Cerebellar cortex (tissue), 1 donor: ENCODE measurements at places on chromosomes 16 and 17.

DNA sequence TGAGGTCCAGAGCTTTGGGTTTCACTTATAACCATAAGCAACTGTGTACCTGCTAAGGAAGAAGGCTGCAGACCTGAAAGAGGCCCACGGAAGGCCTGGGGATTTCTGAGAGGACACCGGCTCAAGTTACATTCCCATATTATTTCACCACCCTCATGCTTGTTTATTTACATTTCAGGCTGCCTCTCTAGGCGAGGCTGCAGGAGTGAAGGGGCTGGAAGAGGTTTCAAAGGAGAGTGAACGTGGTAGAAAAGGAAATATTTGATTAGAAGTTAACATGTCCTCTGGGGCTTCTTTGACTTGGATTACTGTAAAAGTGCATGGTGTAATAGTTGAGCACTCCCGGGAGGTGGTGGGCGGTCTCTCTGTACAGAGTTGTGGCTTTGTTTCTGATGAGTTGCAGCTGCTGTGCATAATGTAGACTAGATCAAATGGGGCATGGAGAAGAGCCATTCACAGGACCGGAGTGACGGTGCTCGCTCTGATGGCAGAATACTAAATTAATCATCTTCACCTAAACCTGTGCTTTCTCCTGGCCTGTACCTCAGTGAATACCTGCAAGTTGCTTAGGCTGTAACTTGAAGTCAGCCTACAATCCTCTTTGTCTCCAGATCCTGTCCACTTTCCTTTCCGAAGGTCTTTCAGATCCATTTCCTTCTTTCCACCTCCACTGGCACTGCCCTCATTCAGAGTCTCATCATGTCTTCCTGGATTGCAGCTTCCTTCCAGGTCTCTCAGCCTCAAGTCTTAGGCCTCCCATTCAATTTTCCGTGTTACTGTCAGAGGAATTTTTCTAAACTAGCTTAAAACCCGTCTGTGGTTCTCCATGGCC, 1.9 kb upstream of the CPD start:
- DNase-seq = no peak

- DNase-seq = no peak
Measured at GRCh38 chr17:63491977-63492618, 15.2 kb downstream of the ACE start.

- no peak for DNase-seq
Measured at GRCh38 chr16:51184702-51185433, 33.8 kb upstream of the SALL1 start.

- DNase-seq = no peak
Measured at GRCh38 chr16:67149276-67150046, 1.3 kb downstream of the B3GNT9 start.

GRCh38 chr17:70295329-70295728, 126.0 kb downstream of the KCNJ2 start:
- no peak for DNase-seq

- DNase-seq = peak; percentile 53
Measured at GRCh38 chr17:68539548-68540467, 27.6 kb downstream of the PRKAR1A start.

DNA sequence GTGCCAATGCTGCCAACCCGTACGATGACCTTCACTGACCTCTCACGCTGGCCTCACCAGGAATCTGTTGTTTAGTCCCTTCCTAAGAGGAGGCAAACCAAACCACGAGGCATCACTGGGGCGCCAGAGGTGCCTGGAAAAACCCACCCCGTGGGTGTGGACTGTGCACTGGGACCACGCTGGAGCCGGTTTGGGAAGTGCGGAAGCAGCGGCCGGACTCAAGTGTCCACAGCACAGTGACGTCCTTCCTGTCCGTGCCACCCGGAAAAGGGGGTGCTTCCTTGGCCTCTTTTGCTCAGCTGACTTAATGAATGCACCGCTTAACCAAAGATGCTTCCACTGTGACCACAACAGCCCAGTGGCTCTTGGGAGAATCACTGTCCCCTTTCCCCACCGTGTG, 9.0 kb upstream of the KIF19 start:
- DNase-seq = no peak

DNA sequence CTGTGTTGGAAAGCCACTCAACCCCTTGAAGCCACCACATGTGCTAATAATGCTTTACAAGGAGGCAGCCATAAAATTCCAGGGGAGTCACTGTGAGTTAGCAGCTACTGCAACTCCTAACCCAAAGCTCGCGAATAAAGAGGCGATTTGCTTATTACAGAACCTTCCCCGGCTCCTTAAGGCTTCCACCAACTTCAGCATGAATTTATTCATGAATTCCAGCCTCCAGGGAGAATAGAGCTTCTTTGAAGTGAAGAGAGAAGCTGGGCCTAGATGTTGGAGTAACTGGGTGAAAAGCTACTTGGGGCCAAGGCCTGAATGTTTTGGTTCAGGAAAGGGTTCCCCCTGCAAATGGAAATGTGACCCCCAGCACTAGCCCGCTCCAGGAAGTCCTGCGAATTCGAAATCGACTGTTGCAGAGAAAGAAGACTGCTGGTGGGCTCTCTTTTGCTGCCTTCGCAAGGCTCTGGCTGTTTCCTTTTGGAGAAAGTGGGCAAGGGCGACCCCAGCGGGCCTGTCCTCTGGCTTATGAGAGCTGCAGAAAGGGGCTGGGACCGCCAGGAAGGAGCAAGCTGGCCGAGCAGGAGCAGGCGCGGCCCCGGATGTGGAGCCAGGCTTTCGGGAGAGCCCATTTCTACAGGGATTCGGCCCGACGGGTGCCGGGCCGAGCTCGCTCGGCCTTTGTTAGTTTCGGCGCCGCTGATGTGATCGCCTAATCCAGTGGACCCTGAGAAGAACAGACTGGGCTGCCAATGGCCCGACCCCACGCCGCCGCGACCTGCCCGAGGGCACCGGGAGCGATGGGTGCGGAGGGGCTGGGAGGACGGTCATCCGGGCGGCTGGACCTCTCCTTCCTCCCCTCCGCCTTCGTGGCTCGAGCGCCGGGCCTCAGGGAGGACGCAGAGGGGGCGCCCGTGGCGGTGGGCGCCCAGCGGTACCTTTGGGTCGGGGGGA, 7.6 kb downstream of the CBX8 start:
- DNase-seq = no peak

DNA sequence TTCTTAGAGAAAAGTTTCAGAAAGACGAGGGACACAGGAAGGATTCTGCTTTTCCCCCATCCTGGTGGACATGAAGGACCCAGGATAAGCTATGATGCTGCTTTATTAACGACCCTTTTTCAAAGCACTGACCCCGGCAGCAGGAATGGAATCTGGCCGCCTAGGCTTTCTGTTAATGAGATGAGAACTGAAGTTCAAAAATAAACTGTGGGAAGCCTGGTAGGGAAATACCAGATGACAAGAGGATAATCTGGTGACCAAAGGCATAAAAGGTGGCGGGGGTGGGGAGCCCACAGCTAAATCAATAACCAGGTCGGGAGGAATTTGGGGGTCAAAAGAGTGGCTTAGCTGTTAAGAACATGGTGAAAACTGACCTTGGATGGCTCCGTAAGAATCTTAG, 171.0 kb downstream of the XYLT1 start:
- no peak for DNase-seq

GRCh38 chr16:18811925-18812324, 10.6 kb upstream of the ARL6IP1 start:
- no peak for DNase-seq

GRCh38 chr17:45200701-45201100, 21.0 kb upstream of the FMNL1 start:
- DNase-seq = no peak

DNA sequence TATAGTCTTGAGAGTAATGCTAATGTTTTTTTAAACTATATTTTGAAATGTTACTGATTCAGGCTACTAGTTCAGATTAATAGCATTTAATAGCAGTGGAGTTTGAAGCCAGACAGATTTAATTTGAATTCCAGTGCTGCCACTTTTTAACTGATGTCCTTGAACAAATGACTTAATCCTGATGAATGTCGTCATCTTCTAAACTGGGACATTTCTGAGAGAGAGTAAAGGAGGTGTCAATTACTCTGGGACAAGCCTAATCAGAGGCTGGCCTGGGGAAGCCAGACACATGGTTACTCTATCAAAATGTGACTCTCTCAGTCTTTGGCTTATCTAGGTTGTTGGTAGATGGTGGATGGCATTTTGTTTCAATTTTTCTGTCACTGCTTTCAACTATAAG, 246.7 kb downstream of the HS3ST3A1 start:
- no peak for DNase-seq

DNA sequence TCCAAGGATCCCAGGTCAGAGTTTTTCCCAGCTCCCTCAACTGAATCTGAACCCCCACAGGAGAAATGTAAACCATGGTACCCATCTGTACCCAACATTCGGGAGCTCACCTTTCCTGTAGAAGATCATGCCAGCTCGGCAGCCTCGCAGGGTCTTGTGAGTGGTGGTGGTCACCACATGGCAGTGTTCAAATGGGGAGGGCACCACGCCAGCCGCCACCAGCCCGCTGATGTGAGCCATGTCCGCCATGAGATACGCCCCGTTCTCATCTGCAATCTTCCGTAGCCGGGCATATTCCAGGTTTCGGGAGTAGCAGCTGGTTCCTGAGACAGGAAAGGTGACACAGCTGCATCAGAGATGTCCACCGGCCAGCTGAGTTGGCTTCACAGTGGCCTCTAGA, 23.4 kb downstream of the SHMT1 start:
- no peak for DNase-seq

DNA sequence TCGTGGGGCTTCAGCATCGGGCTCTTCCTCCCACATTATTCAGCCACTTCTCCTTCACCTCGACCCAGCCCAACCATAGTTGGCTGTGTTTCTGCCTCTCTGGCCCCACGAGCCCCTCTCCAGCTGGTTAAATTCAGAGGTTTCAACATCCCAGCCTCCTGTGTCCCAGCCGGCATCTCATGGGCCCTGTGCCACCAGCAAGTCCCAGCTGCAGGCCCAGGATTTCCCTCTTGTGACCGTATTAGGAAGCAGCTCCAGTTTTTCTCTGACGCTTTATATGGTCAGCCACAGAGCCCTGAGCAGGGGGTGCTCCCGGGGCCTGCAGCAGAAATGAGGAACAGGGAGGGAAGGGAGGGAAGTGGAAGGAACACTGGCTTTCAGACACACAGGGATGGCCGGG, 27.4 kb downstream of the MYH11 start:
- DNase-seq = no peak

DNA sequence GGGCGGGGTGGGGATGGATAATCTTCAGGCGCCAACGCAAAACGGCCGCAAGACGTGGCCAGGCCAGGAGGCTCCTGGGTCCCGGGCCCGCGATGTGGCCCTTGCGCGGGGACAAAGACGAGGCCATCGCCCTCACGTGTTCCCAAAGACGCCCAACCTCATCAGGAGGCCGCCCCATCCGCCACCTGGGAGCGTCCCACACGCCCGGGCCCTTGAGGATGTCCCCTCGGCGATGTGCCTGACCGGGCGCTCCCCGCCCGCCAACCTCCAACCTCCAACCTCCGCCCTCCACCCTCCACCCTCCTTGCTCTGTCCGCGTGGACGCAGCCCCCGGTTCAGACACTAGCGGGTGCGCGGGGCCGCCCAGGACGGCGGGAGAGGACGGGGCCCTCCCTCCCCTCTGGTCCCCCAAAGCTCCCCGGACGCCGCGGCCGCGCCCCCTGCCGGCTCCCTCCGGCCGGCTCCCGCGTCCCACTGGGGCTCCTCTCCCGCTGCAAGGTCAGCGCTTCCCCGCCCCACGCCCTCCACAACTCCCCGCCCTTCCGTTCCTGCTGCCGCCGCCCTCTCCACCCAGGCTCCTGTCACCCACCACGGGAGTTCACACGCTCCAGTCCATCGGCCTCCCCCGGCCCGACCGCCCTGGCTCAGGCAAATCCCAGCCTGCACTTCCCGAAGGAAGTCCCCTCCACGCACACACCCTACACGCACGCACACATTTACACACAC, 250.8 kb upstream of the RPL38 start:
- no peak for DNase-seq

DNA sequence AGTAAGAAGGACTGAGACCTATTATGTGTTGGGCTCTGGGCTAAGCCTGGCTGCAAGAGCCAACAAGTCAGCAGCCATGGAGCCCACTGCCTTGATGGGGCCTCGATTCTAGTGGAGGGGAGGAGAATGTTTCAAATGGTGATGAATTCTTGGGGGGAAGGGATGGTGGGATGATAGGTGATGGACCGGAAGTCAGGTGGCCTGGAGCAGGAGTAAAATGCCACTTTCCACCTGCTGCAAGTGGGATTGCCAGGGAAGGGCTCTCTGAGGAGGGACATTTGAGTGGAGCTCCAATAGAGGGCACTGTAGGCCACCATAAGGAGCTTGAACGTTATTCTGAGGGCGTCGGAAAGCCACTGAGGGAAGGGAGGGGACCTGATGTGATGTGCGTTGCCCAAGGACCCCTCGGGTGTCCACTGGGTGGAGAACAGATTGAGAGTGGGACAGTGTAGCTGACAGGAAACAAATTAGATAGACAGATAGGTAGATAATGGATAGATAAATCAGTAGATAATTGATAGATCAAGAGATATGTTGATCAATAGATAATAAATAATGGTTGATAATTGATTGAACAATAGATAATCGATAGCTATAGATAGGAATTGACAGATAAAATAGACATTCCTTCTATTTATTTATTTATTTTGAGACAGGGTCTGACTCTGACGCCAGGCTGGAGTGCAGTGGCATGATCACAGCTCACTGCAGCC, 18.2 kb upstream of the NXPH3 start:
- peak; percentile 87 for DNase-seq

- no peak for DNase-seq
Measured at GRCh38 chr16:68499006-68499405, 40.1 kb upstream of the ZFP90 start.

- DNase-seq = no peak
Measured at GRCh38 chr16:23753908-23754593, 775 bp upstream of the CHP2 start.

- no peak for DNase-seq
Measured at GRCh38 chr17:58402679-58403078, 14.7 kb downstream of the RNF43 start.

GRCh38 chr16:57284209-57284951, at the start of gene PLLP:
PLLP (minus strand) TSS chr16:57284672; CDS start chr16:57284540, 132 bp downstream.
- DNase-seq = no peak

DNA sequence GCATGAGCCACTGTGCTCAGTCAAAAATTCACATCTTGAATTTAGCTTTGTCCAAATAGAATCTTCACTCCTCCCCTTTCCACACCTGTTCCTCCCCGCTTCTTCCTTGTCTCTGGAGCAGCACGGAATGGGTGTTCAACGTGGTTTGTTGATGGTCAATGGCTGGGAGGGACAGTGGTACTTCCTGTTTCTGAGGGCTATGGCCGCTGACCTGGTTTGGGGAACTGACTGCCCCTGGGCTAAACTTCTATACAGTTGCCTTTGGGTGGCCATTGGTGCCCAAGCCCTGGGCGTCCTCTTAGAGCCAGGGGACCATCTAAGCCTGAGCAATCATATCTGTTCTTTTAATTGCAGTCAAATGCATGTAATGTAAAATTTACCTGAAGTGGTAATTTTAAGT, 19.1 kb upstream of the WFIKKN2 start:
- DNase-seq = no peak

- DNase-seq = no peak
Measured at GRCh38 chr17:36992701-36993100, 43.9 kb downstream of the AATF start.

- no peak for DNase-seq
Measured at GRCh38 chr17:3796822-3797170, 4.2 kb downstream of the ITGAE start.

- DNase-seq = no peak
Measured at GRCh38 chr17:45184144-45184543, 22.5 kb downstream of the HEXIM2 start.
